ENCODE measurements at places on chromosomes 12 and 14. TPM values are rescaled to one million over a fixed set of nuclear protein-coding genes. Genes with fewer than 3 reads are reported as not detected.

DNA sequence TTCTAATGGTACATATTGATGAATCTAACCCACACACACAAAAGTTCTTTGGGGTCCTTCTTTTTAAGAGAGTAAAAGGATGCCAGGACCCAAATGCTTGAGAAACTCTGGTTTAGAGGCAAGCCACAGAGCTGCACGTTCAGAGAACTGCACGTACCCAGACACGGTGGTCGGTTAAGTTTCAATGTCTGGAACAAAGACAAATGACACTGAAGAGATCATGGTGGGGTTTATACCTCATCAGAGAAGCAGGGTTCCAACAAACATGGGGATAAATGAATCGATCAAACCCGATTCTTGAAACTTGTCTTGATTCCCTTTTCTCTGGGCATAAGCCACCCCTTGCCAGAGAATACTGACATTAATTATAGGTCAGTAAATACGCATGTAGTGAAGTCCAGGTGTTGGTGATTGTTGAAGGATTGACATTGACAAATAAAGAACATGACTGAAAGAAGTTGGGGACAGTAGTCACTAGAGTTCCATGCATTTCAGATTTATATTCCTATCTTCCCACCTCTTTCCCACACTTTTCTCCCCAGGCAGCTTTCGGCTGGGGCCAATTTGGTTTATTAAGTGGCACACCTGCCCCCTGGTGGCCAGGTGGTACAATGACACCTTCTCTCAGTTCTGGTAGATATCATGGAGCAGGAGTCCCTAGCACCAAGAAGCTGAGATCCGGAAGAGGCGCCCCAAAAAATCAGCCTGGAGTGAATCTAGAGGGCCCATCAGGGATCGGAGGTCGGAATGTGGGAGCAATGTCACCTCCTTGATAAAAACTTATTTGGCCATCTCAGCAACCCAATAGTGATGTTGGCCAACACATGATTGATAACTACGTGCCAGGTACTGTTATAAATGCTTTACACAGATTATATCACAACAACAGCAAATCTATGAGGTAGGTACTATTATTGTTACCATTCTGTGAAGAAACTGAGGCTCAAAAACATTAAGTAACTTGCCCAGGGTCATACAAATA, 17.8 kb upstream of the HDAC7 start:
- peak; percentile 77 for DNase-seq
- no peak overlapping the region for H3K4me3 ChIP-seq
- H3K36me3 ChIP-seq: no peaks in the 10 kb centered on the region
- H3K27me3 ChIP-seq: no peaks in the 10 kb centered on the region

DNA sequence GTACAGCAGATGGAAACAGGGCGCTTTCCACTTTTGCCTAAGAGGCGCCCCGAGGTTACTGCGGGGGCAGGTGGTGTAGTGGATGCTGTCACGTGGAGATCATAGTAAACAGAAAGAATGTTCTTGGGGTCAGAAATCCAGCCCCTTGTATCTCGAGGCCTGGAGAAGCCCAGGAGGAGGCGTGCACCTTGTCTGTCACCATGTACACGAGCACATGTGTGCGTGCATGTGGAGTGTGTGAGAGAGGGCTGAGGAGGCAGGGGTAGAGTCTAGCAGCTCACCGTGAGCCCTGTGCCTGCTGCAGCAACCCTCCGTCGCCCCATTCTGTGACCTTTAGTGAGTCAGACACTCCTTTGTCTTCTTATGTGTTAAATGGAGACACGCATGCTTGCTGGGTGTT, 59.0 kb downstream of the CACNA1C start:
- no peak overlapping the region for H3K4me3 ChIP-seq
- H3K27ac ChIP-seq: no peak overlapping the region
- H3K4me1 ChIP-seq: peaks cover 7% of the 10 kb centered on the region
- DNase-seq: no peak
- no peaks in the 10 kb centered on the region for H3K36me3 ChIP-seq

- H3K27me3 ChIP-seq: peaks cover 10% of the 10 kb centered on the region
- DNase-seq: no peak
- no peak overlapping the region for H3K27ac ChIP-seq
- H3K4me3 ChIP-seq: no peak overlapping the region
- no peaks in the 10 kb centered on the region for H3K4me1 ChIP-seq
- H3K36me3 ChIP-seq: no peaks in the 10 kb centered on the region
These were observed 169.4 kb downstream of the KIF26A start for GRCh38 chr14:104307627-104308401.

The POTEM gene
- not detected for total RNA-seq

DNA sequence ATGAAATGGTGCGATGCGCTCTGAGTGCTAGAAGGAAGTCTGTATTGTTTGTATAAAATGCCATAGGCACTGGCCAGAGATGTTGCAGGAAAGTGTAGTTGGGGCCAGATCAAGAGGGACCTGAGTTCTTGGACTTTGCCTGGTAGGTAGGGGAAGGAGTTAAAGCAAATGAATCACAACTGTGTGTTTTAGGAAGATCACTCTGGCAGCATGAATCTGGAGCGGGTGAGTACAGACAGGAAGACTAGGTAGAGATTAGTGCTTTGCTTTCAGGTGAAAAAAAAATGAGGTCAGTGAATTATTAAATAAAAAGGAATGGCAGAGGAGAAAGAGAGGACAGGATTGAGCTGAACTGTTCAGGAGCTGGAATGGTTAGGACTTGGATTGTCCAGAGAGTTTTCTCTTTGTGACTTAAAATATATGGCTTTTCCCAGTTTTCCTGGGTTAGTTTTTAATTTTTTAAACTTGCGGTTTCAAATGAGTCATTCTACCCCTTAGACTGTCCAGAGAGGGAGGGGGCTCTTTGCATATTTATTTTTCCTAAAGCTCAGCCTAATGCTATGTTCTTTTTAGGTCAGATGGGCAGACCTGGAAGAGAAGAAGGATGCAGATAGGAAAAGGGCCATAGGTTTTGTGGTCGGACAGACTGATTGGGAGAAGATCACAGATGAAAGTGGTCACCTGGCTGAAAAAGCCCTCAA, 41.1 kb downstream of the PROX2 start:
- H3K4me3 ChIP-seq: no peak overlapping the region
- no peaks in the 10 kb centered on the region for H3K4me1 ChIP-seq
- H3K36me3 ChIP-seq: peaks cover 15% of the 10 kb centered on the region
- H3K27me3 ChIP-seq: no peaks in the 10 kb centered on the region
- no peak overlapping the region for H3K27ac ChIP-seq

GRCh38 chr14:87131879-87132278, 861.1 kb downstream of the GALC start:
- DNase-seq: peak; percentile 53
- no peak overlapping the region for H3K4me3 ChIP-seq
- no peaks in the 10 kb centered on the region for H3K36me3 ChIP-seq

GRCh38 chr12:131536337-131536736, 174.6 kb upstream of the SFSWAP start:
- no peak overlapping the region for H3K27ac ChIP-seq
- DNase-seq: no peak
- peaks cover 3% of the 10 kb centered on the region for H3K27me3 ChIP-seq
- no peaks in the 10 kb centered on the region for H3K36me3 ChIP-seq

DNA sequence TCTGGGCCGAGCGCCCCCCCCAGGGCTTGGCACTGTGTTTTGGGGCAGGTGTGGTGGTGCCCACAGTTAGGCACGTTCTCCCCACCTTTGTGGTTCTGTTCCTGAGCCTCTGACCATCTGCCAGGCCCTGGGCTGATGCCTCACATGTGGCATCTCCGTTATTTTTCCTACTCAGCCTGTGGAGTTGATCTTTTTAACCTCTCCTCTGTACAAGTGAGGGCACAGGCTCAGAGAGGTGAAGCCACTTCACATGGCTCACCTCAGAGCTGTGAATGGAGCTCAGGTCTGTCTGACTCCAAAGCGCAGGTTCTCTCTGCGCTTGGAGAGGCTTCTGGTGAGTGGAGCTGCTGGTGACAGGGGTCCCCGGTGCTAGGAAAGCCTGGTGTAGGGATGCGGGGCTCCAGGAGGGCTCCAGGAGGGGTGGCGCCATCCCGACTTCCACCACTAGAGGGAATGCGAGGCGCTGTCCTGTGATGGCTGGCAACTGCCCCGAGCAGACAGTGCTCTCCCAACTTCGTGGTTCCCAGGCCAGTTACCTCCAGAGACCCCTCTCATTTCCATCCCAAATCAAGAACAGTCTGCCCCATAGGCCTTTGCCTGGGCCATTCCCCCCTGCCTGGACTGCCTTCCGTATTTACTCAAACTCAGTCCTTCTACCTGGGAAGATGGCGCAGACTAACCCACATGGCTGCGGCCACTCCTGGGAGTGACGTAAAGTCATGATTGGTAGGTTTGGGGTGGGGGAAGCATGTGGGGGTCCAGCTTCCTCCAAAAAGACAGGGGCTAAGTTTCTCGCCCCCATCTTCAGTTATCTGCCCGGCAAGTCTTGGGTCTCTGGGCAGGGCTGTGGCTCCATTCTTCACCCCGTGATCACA, 9.9 kb downstream of the BCL7A start:
- no peaks in the 10 kb centered on the region for H3K27me3 ChIP-seq
- DNase-seq: no peak
- H3K36me3 ChIP-seq: peaks cover 14% of the 10 kb centered on the region
- H3K4me1 ChIP-seq: peaks cover 11% of the 10 kb centered on the region
- H3K4me3 ChIP-seq: no peak overlapping the region
- no peak overlapping the region for H3K27ac ChIP-seq

DNA sequence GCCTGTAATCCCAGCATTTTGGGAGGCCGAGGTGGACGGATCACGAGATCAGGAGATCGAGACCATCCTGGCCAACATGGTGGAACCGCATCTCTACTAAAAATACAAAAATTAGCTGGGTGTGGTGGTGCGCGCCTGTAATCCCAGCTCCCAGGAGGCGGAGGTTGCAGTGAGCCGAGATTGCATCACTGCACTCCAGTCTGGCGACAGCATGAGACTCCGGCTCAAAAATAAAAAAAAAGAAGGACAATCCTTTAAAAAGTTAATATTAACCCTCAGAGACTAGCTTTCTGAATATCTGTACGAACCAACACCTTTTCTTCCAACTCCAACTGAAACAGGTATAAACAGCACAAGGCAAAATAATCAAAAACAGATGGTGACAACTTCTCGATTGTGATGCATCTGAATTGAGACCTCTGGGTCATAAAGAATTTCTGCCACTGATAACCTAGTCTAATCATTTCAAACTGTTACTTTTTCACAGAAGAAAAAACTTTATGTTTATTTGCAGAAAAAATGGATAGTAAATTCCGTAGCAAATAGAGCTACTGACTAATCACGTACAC, 27.8 kb downstream of the CLIP1 start:
- H3K27me3 ChIP-seq: no peaks in the 10 kb centered on the region
- no peak for DNase-seq
- H3K36me3 ChIP-seq: peaks cover 3% of the 10 kb centered on the region
- H3K4me3 ChIP-seq: no peak overlapping the region

DNA sequence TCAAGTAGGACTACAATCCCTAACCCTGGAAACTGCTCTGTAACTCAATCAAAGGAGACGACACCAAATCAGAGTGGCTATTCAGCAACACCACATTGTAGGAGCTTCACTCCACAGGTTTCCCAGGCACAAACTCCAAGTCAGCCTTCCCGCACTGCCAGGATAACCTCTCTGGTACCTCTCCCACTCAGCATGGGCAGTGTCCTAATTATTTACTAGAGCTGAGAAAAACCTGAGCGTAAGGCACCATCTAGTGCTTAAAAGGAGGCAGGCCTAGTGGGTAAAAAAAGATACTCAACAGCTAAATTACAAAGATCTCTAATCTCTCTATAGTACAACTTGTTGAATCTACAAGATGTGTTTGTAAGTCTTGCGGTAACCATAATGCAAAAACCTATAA, 36.1 kb downstream of the PARP11 start:
- DNase-seq: no peak
- H3K4me3 ChIP-seq: no peak overlapping the region
- no peaks in the 10 kb centered on the region for H3K4me1 ChIP-seq
- H3K27ac ChIP-seq: no peak overlapping the region
- peaks cover 4% of the 10 kb centered on the region for H3K36me3 ChIP-seq
- H3K27me3 ChIP-seq: no peaks in the 10 kb centered on the region

DNA sequence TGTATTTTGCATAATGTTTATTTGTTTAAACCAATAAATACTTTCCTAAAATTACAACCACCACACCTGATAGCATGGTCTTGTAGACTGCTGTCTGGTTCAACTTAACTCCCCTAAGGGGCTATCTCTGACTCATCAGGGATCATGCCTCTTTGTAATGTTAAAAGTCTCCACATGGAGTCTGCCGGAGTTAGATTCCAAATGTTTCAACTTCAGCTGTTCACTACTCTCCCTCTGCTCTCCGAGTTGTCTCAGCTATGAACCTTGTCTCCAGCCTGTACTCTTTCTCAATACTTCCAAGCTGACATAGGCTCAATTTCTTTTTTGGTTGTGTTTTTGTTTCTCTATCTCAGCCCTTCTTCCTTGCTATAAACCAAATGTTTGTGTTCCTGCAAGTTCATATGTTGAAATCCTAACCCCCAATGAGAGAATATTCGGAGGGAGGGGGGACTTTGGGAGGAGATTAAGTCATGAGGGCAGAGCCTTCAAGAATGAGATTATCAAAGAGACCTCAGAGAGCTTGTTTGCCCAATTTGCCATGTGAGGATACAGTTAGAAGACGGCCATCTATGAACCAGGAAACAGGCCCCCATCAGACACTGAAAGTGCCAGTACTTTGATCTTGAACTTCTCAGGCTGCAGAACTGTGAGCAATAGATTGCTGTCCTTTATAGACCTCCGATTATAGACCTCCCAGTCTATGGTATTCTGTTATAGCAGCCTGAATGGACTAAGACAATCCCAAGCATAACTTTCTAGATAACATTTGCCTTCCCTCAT, 858.2 kb downstream of the VRK1 start:
- H3K4me1 ChIP-seq: no peaks in the 10 kb centered on the region
- no peak overlapping the region for H3K4me3 ChIP-seq
- DNase-seq: no peak
- H3K27ac ChIP-seq: no peak overlapping the region

- peaks cover 2% of the 10 kb centered on the region for H3K27me3 ChIP-seq
- no peaks in the 10 kb centered on the region for H3K36me3 ChIP-seq
- H3K4me3 ChIP-seq: no peak overlapping the region
- no peak for DNase-seq
These were observed 85.3 kb downstream of the B4GALNT3 start for GRCh38 chr12:544941-545635.

DNA sequence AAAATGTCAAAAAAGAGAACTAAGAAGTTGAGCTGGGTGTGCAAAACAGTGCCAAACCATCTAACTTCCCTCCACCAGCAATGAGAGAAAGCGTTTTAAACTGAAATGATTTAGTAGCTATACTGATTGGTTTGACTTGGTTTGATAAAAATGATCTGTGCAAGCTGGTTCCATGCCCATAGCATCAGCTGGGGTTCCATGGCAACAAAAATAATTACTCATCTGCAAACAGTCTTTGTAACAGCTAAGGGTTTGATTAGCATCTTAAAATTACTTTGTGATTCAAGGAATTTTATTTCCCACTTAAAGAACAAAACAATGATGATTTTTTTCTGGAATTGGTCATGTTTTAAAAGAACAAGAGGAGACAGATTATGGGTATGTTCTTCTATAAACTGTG, 15.0 kb upstream of the BICD1 start:
- no peak for DNase-seq
- H3K36me3 ChIP-seq: no peaks in the 10 kb centered on the region
- no peak overlapping the region for H3K4me3 ChIP-seq
- H3K4me1 ChIP-seq: no peaks in the 10 kb centered on the region
- no peaks in the 10 kb centered on the region for H3K27me3 ChIP-seq

The REP15 gene
- 1.3 TPM for total RNA-seq

The PRPH gene
- 1.4 TPM for total RNA-seq

Measured in muscle of leg (tissue), 16 donors.